ENCODE measurements at places on chromosomes 5 and 9.

DNA sequence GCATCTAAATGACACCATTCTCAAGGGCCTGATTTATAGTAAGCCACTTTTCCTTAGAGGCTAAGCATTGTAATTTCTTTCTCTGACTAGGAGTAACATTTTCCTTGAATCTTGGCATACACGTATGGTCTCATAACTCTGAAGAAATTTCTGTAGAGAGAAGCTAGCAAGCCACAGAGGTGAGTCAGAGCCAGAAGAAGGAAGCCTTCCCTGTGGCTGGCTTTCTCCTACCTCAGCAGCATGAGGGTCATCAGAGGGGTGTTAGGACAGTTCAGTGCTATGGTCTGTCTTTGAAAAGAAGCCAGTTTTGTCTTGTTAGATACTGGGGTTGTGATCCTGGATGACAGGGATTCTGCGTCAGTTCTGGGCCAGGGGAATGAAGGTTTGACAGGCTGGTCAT is 3.2 kb downstream of the SNX30 start:
- DNase-seq, result no peak

- DNase-seq, result no peak
Measured at GRCh38 chr5:126056851-126057622, 366.2 kb upstream of the GRAMD2B start.

DNA sequence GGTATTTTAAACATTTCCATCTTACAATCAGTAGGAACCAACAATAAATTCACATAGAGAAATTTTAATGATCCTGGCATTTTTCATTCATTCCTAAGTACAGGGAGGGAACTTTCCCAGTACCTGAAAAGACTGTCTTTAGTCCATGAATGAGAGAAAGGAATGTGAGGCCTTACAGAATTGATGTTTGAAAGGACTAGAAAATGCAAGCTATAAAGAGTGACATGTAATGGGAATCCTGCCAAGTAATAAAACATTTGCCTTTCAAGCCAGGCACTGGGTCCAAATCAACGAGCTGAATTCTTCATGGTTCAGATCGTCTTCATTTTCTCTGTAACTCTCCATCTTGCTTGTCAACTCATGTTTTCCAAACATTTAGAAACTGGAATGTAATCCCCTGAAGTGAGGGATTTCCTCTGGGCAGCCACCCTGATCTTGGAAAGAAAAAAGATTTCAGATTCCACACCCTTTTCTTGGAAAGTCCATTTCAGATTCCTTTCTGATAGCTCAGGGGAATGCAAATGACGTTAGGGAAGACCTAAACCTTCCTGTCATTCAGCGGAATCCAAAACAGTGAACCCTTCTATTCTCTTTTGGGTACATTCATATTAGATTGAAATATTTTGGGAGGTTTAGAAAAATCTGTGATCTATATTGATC is 315.8 kb downstream of the SH3GL2 start:
- DNase-seq, result no peak

DNA sequence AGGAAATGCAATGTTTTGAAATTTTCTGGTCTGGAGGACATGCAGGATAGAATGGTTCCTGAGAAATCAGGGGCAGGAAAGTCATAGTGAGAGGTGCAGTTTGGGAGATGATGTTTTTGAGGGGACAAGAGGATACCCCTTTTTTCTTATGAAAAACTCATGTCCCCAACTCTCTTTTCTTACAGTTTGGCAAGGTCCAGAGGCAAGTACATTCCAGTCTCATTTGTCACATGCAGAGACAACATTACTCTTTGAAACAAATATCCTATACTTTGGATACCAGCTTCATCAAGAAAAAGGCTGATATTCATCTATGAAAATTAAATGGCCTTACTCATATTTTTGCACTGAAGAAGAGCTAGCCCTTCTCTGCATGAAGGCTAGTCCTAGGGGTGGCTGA is 48.2 kb downstream of the EQTN start:
- no peak for DNase-seq

GRCh38 chr5:178569485-178569884 is 20.7 kb downstream of the COL23A1 start:
- no peak for DNase-seq

- DNase-seq, result no peak
Measured at GRCh38 chr5:14490309-14490711, 91.3 kb upstream of the OTULINL start.

GRCh38 chr9:137205126-137206069 is at the start of the genes NDOR1 and TMEM203:
Gene NDOR1, plus strand, starts transcription at chr9:137205700. Its CDS starts 78 bp downstream, at chr9:137205778.
Gene TMEM203, minus strand, starts transcription at chr9:137205648. Its CDS starts 234 bp downstream, at chr9:137205414.
- DNase-seq, result peak; percentile 92

DNA sequence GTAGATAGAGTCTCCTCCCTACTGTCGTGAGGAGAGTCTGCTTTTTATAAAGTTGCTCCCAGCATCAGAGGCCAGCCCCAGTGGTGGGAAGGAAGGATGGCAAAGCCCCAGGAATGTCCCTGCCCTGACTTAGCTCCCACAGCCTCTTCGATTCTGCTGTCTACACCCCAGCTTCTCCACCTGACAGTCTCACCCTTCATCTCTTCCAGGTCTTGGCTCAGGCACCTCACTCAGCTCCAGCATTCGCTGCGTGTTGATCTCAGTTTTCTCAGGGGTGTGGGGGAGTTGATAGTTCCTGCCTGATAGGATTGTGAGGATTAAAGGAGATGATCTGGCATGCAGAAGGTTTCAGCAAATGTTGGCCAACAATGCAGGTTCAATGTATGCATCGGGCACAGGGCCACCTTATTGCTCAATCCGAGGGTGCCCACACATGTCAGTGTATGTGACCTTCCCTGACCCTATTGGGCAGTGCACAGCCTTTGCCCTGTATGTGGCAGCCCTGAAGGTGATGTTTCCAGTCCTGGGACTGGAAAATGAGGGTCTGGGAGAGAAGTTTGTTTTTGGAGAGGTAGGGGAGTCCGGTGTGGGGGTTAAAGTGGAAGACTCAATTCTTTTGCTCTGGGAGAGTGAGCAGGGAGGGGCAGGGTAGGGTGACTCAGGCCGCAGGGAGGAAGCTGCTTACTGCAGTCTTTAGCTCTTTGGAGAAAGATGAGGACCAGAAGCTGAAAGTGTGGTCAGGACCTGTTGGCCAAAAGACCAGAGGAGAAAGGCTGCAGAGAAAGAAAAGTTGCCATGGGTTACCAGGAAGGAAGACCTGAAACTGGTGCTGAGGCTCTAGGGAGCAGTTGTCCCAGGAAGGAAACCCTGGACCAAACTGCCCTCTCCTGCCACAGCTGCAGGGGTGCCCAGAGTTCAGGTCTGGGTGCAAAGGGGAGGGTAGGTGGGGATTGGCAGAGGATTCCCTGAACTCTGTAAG is 153.2 kb downstream of the MACROH2A1 start:
- DNase-seq, result no peak

GRCh38 chr9:18909140-18910018 is 123.6 kb downstream of the SAXO1 start:
- DNase-seq, result no peak

DNA sequence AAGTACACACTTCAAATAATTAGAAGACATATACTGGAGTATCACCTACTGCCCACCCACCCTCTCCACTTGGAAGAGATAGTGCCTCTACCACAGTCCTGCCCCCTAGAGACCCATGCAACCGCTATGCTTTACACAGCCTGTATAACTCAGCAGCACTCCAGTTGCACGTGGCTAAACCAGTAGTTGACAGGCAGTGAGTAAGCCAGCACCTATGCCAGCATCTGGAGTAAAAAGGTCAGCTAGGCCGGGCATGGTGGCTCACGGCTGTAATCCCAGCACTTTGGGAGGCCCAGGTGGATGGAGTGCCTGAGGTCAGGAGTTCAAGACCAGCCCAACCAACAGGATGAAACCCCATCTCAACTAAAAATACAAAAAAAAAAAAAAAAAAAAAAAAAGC is 356.4 kb downstream of the NR2F1-AS1 start:
- no peak for DNase-seq

- DNase-seq, result no peak
Measured at GRCh38 chr9:88458716-88459465, 70.6 kb downstream of the SPIN1 start.

DNA sequence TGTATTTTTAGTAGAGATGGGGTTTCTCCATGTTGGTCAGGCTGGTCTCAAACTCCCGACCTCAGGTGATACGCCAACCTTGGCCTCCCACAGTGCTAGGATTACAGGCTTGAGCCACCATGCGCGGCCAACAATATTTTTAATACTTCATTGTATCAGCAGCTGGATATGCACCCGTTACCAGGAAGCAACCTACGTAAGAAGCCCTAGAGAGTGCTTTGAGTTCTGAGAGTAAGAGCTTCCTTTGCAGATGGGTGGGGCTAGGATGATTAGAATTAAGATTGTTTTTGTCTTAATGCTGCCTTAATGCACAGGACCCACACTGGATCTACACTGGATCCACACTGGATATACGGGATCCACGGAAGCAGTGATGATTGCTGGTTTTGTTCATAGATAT is 123.9 kb upstream of the ABCA1 start:
- DNase-seq, result no peak
